ENCODE measurements at places on chromosomes 2 and 18.

DNA sequence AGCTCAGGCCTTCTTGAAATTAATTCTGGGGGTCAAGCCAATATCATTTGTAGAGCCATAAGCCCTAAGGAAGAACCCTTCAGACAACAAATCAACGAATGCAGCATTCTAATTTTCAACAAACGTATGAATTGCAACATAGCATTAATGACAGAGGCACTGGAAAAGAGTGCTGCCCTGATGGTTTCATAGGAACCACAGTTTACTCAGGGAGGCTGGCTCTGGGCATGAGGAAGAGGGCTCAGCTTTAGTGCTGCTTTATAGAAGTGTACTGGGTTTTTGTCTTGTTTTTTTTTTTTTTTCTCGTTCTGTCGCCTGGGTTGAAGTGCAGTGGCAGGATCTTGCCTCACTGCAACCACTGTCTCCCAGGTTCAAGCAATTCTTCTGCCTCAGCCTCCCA lies 36.1 kb upstream of the CAB39 start:
- no peak for DNase-seq

- DNase-seq: peak; percentile 55
Observed at GRCh38 chr2:215811409-215812345, 201.7 kb downstream of the MREG start.

DNA sequence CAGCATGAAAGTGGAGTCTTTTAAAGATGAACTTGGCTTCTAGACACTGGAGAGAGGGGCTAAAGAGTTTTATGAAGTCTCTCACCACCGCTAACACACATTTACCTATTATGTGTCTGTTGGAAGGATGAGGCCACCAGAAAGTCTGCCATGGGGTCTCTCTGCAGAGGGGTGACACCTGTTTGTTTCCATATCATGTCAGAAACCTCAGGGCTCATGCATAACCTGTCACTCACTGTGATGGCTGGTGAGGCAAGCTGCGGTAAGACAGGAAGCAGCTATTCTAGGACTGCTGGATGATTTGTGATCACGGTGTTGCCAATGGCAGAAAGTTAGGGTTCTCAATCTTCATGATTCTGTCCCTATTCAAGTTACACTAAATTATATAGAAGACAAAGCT lies 60.8 kb upstream of the DNMT3A start:
- peak; percentile 50 for DNase-seq

GRCh38 chr18:1104181-1104881 lies 199.7 kb downstream of the ADCYAP1 start:
- no peak for DNase-seq

GRCh38 chr18:13993730-13994129 lies 78.4 kb upstream of the MC2R start:
- no peak for DNase-seq

GRCh38 chr2:232088771-232089170 lies 127.3 kb downstream of the DIS3L2 start:
- no peak for DNase-seq

DNA sequence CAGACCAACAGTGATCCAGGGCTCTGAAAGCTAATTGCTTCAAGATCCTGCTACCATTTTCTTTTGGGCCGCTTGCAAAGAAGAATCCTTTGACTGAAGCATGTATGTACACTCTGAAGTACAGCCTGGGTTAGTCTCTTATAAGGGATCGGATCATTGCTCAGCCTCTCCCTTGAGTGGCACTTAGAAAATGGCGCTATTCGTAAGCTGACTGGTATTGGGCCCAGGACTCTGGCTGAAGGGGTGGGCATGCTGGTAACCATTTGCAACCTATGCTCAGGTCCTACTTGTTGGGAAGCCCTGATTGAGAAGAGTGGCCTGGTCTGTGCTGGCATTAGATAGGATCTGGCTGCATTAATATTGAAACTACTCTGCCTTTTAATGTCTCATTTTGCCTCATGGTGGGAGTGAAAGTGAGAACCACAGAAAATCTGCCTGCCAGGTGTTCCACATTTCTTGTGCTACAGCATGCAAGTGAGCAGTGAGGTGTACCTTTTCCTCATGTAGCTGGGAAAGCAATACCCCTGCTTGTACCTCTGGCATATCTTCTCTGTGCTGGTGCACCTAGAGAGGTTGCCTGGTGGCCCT lies 661 bp upstream of the MGAT5 start:
- DNase-seq: peak; percentile 17

DNA sequence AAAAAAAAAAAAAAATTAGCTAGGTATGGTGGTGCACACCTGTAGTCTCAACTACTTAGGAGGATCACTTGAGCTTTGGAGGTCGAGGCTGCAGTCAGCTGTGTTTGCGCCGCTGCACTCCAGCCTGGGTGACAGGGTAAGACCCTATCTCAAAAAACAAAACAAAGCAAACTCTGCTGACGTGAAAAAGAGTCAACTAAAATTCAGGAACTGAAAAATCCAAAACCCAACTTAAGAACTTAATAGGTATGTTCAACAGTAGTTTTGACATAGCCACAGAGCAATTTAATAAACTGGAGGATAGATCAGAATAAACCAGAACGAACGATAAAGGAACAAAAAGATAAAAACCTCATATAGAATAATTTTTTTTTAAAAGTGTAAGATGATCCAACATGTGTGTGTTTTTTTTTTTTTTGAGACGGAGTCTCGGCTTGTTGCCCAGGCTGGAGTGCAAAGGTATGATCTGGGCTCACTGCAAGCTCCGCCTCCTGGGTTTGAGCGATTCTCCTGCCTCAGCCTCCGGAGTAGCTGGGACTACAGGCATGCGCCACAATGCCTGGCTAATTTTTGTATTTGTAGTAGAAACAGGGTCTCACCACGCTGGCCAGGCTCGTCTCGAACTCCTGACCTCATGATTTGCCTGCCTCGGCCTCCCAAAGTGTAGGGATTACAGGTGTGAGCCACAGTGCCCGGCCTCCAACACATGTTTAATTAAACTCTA lies 4.3 kb upstream of the ZNF236 start:
- no peak for DNase-seq

GRCh38 chr2:128154225-128154624 lies 63.2 kb downstream of the UGGT1 start:
- DNase-seq: no peak

GRCh38 chr18:777021-777420 lies 35.0 kb downstream of the YES1 start:
- DNase-seq: no peak

- DNase-seq: no peak
Observed at GRCh38 chr2:164510895-164511294, 110.4 kb downstream of the GRB14 start.

- no peak for DNase-seq
Observed at GRCh38 chr2:46290078-46290477, 7.1 kb upstream of the EPAS1 start.

- no peak for DNase-seq
Observed at GRCh38 chr2:133821107-133821760, 253.0 kb upstream of the NCKAP5 start.

Measured in GM13977 (cell line).